ENCODE measurements at places on chromosomes 3 and 15. TPM values are rescaled to one million over a fixed set of nuclear protein-coding genes. Genes with fewer than 3 reads are reported as not detected.

GRCh38 chr15:67781061-67781460, 44.2 kb upstream of the SKOR1 start:
- no peak for DNase-seq
- H3K4me3 ChIP-seq, result no peak overlapping the region
- H3K36me3 ChIP-seq, result no peaks in the 10 kb centered on the region
- H3K4me1 ChIP-seq, result peaks cover 52% of the 10 kb centered on the region
- no peak overlapping the region for H3K27ac ChIP-seq

DNA sequence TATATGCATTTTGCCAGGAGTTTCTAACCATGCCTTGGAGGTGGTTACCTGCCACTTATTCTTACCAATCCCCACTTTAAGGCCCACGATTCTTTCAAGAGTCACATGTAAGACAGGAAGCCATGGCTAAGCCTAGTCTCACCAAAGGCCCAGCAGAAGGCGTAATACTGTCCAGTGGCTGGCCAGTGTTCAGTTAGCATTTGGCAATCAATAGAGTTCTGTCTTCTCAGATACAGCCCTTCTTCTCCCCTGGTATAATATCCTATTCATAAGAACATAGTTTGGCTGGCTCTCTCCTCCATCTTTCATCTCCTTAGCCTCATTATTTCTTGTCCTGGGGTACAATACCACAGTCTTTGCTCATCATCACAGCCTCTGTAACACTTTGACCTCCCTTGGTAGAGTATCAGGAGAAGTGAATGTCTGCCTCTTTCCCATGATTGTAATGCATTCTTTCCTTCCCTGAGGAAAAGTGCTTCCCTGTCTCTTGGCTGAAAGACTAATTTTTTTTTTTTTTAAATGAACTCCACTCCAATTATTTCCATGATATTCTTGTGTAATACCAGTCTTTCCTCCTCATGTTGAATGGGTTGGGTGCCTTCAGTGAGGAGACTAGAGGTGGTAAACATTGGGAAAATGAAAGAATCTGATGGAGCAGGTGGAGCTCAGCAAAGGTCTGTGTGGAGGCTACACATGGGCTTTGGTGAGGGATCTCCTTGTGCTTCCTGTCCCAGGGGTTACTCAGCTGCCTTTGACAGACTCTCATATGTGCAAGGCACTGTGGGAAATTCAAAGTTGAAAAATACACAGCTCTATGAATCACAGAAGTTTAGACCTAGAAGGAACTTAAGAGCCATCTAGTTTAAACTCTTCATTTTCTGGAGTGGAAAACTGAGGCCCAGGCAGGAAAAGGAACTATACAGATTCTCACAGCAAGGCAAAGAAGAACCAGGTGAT, 218.2 kb downstream of the P3H2 start:
- no peaks in the 10 kb centered on the region for H3K4me1 ChIP-seq
- H3K36me3 ChIP-seq, result no peaks in the 10 kb centered on the region
- no peak overlapping the region for H3K4me3 ChIP-seq
- no peak overlapping the region for H3K27ac ChIP-seq

DNA sequence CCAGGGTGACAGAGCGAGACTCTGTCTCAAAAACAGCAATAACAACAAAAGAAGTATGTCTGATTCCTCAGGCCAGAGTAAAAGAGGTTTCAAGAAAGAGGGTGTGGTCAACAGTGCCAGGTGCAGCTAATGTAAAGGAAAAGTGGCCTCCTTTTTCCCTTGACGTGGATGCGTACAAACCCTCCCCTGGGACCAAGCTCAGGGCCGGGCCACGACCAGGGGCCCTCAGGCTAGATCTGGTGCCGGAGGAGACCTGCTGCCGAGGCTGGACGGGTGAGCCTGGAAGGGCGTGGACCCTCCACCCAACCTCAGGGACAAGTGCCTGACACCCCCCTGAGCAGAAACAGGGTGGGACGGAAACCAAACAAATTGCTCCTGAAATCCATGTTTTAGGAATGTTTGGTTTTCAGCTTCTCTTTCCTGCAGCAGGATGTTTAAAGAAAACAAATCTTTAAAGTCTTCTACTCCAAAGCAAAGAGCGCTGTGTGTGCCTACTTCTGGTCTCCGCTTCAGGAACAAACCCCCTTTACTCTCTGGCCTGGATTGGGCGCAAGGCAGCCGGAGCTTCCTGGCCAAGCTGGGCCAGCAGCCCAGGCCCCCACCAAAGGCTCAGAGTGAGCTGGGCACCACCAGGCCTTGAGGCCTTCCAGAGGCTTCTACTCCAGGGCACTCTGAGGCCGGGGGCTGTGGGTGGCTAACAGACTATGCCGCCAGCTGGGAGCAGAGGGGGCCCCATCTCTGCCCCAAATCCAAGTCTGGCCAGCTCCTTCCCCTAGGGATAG, 21.4 kb downstream of the ZDHHC19 start:
- peak; percentile 76 for DNase-seq
- H3K4me1 ChIP-seq, result peaks cover 45% of the 10 kb centered on the region
- no peaks in the 10 kb centered on the region for H3K36me3 ChIP-seq
- no peaks in the 10 kb centered on the region for H3K27me3 ChIP-seq

Gene RAB6B
- 6.1 TPM for total RNA-seq

- H3K27ac ChIP-seq, result no peak overlapping the region
- no peak overlapping the region for H3K4me3 ChIP-seq
- peaks cover 96% of the 10 kb centered on the region for H3K36me3 ChIP-seq
- no peak for DNase-seq
- peaks cover 4% of the 10 kb centered on the region for H3K4me1 ChIP-seq
- no peaks in the 10 kb centered on the region for H3K27me3 ChIP-seq
Measured at GRCh38 chr3:12585181-12585580, 28.3 kb downstream of the MKRN2 start.

Gene CACNA2D3
- 2.6 TPM for total RNA-seq

GRCh38 chr15:94228611-94229010, 2.8 kb upstream of the MCTP2 start:
- DNase-seq, result no peak
- H3K27ac ChIP-seq, result no peak overlapping the region
- peaks cover 39% of the 10 kb centered on the region for H3K4me1 ChIP-seq
- no peaks in the 10 kb centered on the region for H3K27me3 ChIP-seq
- no peaks in the 10 kb centered on the region for H3K36me3 ChIP-seq

DNA sequence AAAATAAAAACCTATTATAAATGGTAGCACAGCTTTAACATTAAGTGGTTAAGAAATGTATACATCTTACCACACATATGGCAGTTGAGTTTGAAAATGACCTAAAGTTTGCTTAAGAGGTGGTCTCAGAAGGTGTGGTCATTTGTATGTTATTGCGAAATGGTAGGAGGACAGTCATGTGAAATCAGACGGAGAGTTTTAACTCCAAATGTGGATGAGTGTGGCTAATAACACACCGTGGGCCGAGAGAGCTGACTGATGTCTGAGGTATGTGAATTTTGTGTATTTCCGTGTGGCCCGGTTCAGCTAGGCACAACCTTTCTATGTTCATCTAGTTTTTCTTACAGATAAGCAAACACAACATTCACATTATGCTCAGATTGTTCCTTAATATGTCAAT, 71.9 kb downstream of the ARNT2 start:
- H3K4me1 ChIP-seq, result peaks cover 39% of the 10 kb centered on the region
- H3K36me3 ChIP-seq, result peaks cover 1% of the 10 kb centered on the region
- no peak for DNase-seq
- H3K4me3 ChIP-seq, result no peak overlapping the region
- no peaks in the 10 kb centered on the region for H3K27me3 ChIP-seq

- no peaks in the 10 kb centered on the region for H3K36me3 ChIP-seq
- H3K27me3 ChIP-seq, result no peaks in the 10 kb centered on the region
- H3K4me3 ChIP-seq, result no peak overlapping the region
- H3K27ac ChIP-seq, result no peak overlapping the region
- H3K4me1 ChIP-seq, result no peaks in the 10 kb centered on the region
- no peak for DNase-seq
Measured at GRCh38 chr15:85961821-85962220, 117.8 kb upstream of the AGBL1 start.

DNA sequence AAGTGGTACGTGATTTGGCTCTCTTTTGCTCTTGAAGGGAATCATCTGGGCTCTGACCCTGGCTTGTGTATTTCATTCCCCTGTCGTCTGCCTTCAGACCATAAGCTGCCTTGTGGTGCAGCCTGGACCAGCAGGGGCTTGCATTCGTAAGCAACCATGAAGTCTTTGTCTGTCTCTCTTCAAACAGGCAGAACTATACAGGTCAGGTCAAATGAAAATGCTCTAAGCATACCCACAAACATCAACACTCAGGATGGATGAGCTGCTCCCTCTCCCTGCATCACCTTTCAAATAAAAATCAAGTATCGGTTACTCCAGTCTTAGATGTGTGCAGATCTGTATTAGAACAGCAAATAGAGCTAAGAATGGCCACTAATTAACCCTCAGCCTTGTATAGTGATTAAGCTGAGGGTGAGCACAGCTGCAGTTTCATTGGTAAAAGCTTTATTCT, 268.6 kb upstream of the UBE2E1 start:
- H3K27ac ChIP-seq, result no peak overlapping the region
- H3K4me3 ChIP-seq, result no peak overlapping the region
- H3K36me3 ChIP-seq, result no peaks in the 10 kb centered on the region
- no peaks in the 10 kb centered on the region for H3K4me1 ChIP-seq
- no peak for DNase-seq

DNA sequence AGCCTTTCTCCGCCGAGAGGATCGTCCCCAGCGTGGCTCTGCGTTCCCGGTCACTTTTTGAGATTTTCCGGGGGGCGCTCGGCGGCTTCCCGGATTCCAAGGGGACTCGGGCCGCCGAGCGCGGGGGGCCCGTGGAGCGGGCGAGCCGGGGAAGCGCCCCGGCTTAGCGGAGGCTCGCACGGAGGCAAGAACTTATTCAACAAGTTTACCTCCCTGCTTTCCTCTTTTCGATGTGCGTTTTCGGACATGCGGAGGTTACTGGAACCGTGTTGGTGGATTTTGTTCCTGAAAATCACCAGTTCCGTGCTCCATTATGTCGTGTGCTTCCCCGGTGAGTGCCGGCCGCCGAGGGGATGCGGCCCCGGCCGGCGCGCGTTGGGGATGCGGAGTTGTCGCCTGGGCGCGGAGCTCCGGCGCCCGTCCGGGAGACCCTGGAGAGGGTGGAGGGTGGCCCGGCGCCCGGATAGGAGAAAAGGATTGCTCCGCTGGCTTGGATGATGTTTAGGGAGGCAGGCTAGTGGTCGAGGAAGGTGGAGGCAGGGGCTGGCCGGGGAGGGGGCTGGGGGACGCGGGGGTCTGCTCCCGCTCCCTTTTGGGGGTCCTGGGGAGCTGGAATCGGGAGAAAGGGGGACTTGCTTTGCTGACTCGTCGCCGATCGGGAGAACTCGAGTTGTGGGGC, 810 bp downstream of the PTPRG start:
- DNase-seq, result no peak
- peaks cover 16% of the 10 kb centered on the region for H3K4me1 ChIP-seq
- peak overlapping the region; percentile 45 for H3K4me3 ChIP-seq

DNA sequence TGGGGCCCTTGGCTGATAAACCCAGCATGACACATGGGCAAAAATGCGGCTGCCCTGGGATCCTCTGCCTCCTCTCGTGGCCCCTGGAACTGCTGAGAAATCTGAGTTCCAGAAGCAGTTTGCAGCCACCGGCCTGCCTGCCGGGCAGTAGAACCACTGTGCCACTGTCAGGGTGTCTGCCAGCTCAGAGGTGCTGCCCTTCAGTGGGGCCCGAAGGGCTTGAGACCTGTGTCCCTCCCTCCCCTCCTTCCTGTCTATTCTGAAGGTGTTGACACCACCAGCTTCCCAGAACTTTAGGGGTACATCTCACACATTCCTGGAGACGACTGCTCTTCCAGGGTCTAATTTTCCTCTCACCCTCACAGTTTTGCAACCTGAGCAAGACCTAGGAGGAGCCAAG, 88.2 kb upstream of the POMGNT2 start:
- H3K4me1 ChIP-seq, result peaks cover 14% of the 10 kb centered on the region
- H3K4me3 ChIP-seq, result no peak overlapping the region
- DNase-seq, result no peak
- no peak overlapping the region for H3K27ac ChIP-seq

DNA sequence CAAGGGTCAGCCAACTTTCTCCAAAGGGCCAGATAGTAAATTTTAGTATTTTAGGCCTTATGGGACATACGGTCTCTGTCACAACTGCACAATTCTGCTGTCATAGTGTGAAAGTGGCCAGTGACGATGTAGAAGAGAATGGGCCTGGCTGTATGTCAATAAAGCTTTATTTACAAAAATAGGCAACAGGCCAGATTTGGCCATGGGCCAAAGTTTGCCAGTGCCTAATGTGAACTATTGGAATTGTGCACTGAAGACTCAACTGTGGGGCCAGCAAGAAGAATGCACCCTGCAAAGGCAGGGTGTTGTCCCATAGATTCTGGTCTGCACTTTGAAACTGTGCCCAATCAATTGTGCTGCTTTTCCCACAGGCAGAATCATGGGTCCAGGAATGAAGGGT, 69.4 kb upstream of the PRR23E start:
- H3K36me3 ChIP-seq, result no peaks in the 10 kb centered on the region
- H3K27me3 ChIP-seq, result no peaks in the 10 kb centered on the region
- DNase-seq, result no peak
- no peaks in the 10 kb centered on the region for H3K4me1 ChIP-seq
- H3K4me3 ChIP-seq, result no peak overlapping the region

DNA sequence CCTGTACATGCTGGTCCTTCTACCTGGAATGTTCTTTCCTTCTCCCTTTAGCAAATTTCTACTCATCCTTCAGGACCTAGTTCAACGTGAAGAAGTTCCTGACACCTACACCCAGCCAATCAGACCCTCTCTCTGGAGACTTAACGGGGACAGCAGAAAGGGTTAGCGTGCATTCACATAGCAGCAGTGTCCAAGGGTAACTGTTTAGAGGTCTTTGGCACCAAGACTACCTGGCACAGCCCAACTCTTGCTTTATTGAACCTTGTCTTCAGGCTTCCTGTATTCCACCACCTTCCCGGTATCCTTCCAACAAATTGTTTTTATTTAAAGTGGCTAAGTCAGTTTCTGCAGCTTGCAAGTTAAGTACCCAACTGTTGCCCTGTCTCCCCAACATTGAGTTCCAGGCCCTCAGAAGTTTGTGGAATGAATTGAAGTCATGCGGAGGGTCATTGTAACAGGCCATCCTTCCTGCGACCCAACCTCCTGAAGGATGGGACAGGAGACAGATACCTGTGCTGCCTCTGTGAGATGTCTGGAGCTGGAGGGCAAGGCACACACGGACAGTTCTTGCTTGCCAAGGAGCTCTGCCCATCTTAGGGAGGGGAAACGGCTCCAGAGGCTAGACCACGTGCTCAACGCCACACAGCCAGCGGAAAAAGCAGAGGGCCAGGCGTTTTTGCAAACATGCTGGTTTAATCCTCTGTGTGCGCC, 14.4 kb upstream of the WNT7A start:
- H3K36me3 ChIP-seq, result no peaks in the 10 kb centered on the region
- DNase-seq, result no peak
- no peak overlapping the region for H3K27ac ChIP-seq
- H3K4me3 ChIP-seq, result no peak overlapping the region

- DNase-seq, result no peak
- no peaks in the 10 kb centered on the region for H3K27me3 ChIP-seq
- H3K4me1 ChIP-seq, result no peaks in the 10 kb centered on the region
- H3K27ac ChIP-seq, result no peak overlapping the region
Measured at GRCh38 chr3:160477750-160478149, 28.2 kb upstream of the TRIM59 start.

- no peak for DNase-seq
- H3K4me3 ChIP-seq, result no peak overlapping the region
- H3K27ac ChIP-seq, result no peak overlapping the region
- peaks cover 26% of the 10 kb centered on the region for H3K4me1 ChIP-seq
- H3K36me3 ChIP-seq, result no peaks in the 10 kb centered on the region
Measured at GRCh38 chr3:32814361-32814760, 3.4 kb upstream of the TRIM71 start.

Data from spleen (tissue), 13 donors.